NCI-H2081 (cell line): ENCODE measurements at places on chromosomes 3 and 15.
A peak's percentile ranks its signal among the peaks of the same experiment; 100 is the strongest.

DNA sequence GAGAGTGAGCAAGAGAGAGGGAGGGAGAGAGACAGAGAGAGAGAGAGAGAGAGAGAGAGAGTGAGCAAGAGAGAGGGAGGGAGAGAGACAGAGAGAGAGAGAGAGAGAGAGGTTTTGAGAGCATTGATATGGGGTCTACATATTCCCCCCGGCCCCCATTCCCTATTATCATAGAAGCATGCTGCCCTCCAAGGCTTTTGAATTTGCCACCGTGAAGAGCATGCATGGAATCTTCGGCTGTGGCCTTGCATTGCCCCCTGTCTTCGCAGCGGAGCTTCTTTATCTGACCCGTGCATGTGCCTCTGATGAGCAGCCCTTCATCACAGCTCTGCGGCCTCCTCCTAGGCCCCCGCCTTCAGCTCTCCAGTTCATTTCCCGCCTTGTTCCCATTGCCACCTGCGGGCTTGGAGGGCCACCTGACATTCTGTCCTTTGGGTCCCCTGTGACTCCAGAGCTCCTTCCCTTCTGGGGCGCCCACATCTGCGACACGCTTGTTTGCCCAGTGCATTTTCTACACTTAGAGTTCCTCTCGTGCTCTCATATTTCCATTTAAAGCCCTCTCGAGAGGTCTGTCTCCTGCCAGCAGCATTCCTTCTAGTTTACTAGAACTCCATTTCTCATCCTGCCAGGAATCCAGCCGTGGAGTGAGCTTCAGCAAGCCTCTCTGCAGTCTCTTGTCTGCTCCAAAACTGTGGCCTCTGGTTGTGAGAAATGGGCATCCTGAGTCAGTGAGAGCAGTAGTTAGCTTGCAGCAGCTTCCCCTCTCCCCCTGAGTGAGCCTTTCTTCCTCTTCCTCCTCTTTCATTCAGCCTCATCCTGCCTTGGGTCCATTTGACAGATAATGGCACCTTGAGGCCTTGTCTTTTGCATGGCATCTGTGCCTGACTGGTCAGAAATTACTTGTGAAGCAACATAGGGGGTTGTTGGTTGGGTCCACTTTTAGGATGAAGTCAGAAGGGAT lies 25.3 kb downstream of the LPP start:
- no peak for DNase-seq

DNA sequence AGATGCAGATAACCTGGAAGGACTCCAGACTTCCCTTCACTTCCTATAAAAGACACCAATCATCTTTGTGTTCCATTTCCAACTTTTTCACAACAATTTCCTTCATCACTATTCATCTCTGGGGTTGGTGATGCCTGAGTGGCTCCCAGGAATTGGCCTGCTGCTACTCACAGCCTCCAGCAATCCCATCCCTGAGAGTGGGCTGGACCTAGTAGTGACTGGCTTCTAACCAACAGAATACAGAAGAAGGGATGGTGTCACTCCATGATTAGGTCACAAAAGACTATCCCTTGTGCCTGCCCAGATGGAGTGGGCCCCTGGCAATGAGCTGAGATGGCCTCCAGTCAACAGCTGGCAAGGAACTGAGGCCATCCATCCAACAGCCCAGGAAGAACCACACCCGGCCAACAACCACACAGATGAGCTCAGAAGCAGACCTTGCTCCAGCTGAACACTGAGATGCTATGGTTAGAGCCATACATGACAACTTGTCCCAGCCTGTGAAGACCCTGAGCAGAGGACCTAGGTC lies 20.9 kb downstream of the OCA2 start:
- no peak for DNase-seq

- no peak for DNase-seq
These were observed 112.4 kb upstream of the TLE3 start for GRCh38 chr15:70210076-70210475.

- DNase-seq: peak; percentile 97
These were observed 29.8 kb downstream of the ALS2CL start for GRCh38 chr3:46663591-46664135.

- no peak for DNase-seq
These were observed 60.8 kb downstream of the ETV5 start for GRCh38 chr3:186048119-186048518.

- DNase-seq: peak; percentile 24
These were observed 144.0 kb upstream of the SMAD3 start for GRCh38 chr15:66921319-66921915.

DNA sequence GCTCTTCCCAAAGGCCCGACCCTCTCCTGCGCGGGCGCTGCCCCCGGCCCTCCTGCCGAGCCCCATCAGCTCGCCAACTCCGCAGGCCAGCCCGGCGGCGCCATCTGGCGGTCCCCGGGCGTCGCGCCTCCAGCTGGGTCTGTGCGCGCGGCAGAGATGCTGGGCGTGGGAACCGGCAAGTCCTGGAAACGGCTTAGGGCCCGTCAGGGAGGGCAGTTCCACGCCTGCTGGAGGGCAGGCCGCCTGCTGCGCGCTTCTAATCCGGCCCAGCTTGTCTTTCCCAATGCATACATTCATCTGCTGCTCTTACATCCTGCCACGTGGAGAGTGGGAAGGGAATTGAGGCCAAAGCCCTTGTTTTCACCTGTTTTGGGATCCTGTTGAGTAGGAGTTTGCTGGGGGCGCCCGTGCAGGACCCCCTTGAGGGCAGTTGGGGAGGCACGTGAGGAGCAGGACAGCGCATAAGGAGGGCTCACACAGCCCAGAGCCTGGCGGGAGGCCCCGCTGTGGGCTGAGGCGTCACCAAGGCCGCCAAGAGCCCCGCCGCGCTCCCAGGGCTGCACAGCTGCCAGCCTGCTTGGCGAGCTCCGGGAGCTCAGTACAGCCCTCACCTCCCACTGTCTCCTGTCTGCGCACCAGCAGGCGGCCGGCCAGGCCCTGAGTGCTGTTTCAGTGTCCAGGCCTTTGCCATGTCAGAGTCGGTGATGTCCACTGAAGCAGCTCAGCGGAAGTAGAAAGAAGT lies 165.6 kb downstream of the NSMCE3 start:
- DNase-seq: no peak

GRCh38 chr3:23270423-23270822 lies 67.3 kb downstream of the UBE2E2 start:
- DNase-seq: no peak
